Suprapubic skin (tissue), 4 donors: ENCODE measurements at places on chromosomes 1 and 21.

GRCh38 chr1:35576061-35576765 is 3.1 kb downstream of the TFAP2E start:
- DNase-seq: no peak

GRCh38 chr1:113197719-113198330 is 124.8 kb downstream of the LRIG2 start:
- DNase-seq: no peak

- no peak for DNase-seq
Measured at GRCh38 chr1:197924516-197925123, 7.4 kb downstream of the LHX9 start.

GRCh38 chr1:157438613-157439012 is 113.7 kb downstream of the FCRL5 start:
- DNase-seq: no peak
